ENCODE measurements at places on chromosomes 6 and 20.

GRCh38 chr6:69719602-69720193, 77.1 kb downstream of the LMBRD1 start:
- DNase-seq: peak; percentile 19

DNA sequence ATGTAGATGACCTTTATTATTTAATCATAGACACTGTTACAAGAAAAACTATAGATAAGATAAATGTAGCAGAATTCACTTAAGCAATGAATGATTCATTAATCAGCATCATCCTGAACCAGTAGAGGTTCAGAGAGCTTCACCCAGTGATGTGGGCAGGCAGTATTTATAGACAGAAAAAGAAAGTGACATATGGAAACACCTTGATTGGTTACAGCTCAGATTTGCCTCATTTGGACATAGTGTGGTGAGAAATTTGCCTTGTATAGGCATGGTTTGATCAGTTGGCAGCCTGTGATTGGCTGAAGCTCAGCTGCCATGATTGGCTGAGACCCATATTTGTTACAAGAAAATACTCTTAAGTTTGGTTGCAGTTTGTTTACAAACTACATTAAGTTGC, 4.6 kb downstream of the C6orf58 start:
- DNase-seq: no peak

DNA sequence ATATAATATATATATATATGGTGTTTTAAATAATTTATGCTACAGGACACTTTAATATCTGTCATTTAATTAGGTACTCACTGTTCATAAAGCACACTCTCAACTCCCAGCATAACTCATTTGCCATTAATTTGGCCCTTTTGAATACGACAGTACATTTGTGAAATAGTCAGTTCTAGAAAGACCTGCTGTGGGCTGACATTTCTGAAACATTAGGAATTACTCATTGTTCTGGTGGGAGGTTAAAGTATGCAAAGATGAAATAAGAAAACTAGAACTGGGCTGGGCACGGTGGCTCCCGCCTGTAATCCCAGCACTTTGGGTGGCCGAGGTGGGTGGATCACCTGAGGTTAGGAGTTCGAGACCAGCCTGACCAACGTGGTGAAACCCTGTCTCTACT, 497.5 kb downstream of the UTRN start:
- DNase-seq: no peak

DNA sequence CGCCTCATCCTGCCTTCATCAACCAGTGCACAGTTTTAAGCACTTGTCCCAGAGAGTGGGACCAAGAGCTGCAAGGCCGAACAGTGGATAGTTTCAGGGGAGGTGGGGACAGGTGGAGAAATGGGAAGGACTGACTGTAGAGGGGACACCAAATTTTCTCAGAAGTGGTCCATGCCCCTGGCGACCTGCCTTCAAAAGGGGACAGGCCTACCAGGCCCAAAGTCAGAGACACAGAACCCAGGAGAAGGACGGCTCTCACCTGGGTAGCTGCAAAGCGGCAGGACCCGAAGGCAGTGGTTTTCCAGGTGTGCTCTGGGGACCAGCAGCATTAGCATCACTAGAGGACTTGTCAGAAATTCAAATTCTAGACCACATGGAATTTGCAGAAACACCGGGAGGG, 5.8 kb downstream of the TFEB start:
- no peak for DNase-seq

DNA sequence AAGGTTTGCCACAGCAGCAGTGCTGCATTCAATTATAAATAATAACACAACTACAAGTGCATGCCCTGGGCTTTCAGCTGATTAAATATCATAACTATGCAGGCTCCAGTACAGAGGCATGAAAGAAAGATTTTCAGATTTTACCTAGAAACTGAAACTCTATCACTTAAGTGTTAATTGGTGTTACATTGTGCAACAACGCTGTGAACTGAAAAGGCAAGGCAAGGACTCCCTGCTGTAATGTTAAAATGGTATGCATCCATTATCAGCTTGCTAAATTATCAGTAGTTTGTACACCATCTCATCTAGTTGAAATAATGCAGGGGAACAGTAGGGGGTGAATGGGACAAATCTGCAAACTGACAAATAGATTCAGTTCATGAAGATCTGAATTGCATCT, 976.7 kb upstream of the MANEA start:
- no peak for DNase-seq

- no peak for DNase-seq
These were observed 28.1 kb upstream of the PNPLA1 start for GRCh38 chr6:36241728-36242127.

- no peak for DNase-seq
These were observed 201.8 kb downstream of the GRIK2 start for GRCh38 chr6:101595276-101595675.

DNA sequence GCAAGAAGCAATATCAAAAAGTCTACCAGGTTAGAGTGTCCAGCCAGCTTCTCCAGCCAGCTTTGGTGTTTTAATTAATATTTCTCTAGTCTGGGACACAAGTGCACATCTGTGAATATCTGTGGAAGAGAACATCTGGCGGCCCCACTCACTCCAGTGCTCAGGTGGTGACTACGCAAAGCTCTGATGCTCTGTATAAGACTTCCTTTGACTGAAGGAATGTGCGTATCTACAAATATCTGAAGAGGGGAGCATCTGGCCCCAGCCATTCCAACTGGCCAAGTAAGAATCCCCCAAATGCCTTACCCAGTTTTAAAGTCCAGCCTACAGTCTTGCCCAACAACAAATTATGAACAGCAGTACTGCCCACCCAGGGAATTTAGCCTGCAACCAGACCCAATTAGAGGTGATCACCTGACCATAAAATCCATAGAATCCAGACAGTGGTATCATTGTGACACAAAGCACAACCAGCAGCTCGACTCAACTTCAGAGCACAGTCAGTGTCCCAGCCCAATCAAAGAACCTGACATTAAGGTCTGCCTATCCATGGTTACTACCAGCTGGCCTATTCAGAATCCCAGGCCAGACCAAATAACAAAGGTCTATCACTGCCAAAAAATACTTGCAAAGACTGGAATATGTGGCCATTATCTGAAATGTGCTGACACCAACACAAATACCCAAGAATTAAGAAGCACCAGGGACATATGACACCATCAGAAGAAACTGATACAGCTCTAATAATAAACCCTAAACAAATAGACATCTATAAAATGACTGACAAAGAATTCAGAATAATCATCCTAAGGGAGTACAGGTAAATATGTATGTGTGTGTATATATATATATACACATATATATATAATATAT, 76.1 kb upstream of the MANEA start:
- no peak for DNase-seq

GRCh38 chr6:158639056-158639455, 5.5 kb downstream of the DYNLT1 start:
- no peak for DNase-seq

- DNase-seq: no peak
These were observed 258.2 kb downstream of the QKI start for GRCh38 chr6:163672710-163673109.

All from A549 (cell line).